ENCODE measurements at places on chromosomes 16 and 17.
A peak's percentile ranks its signal among the peaks of the same experiment; 100 is the strongest.

DNA sequence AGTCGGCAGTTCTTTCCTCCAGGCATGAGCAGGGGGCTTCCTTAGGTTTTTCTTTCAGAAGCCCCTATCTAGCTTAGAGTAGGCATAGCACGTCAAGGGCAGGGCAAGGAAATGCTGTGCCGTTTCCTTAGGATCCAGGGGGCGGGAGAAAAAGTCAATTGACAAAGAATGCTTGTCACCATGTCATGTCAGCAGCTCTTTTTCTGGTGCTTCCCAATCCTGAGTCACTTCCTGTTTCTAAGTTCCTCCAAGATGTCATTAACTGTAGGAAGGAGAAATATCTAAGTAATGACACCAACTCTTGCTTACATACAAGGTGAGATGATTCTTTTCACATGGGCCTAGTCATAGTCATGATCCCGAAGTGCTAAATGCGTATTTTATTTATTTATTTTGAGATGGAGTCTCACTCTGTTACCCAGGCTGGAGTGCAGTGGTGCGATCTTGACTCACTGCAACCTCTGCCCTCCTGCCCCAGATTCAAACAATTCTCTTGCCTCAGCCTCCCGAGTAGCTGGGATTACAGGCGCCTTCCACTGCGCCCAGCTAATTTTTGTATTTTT is 35.2 kb downstream of the GJC1 start:
- DNase-seq: peak; percentile 90

- DNase-seq: no peak
Measured at GRCh38 chr16:11156401-11156800, 99.6 kb downstream of the SOCS1 start.

DNA sequence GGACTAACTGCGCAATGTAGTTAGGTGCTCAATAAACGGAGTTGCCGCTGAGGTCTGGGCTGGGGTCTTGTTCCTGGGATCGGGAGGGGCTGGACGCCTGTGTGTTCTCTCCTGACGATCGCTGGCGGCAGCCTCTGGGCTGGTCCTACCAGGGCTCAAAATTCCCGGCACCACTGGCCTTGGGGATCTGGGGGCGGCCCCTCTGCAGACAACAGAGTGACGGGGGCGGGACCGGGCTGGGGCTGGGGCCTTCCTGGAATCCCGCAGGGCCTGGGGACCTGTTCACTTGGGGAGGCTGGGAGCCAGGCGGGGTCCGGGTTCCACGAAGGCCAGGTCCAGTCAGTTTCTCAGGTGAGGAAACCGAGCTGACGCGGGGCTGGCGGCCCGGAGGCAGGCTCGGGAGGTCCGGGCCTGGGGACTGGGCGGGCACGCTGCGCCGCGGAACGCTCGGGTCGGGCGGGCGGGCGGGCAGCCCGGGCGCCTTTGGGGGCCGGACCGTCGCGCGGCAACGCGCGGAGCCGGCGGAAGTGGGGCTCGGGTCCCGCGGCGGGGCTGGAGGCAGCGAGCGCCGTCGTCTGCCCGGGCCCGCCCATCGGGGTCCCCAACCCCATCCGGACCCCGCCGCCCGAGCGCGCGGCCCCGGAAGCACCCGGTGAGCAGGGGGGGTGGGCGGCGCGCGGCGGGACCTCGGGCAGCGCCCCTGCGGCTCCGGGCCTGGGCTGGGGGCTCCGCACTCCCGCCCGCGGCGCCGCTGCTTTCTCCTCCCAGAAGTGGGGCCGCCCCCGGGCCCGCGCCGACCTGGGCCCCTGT is at the start of gene PIGQ:
Gene PIGQ (plus strand): TSS at position 524 of the 810 bp plus-strand sequence. CDS start 4,107 bp downstream, outside the sequence.
- DNase-seq: peak; percentile 67

GRCh38 chr17:3966720-3967363 is 2.6 kb upstream of the ATP2A3 start:
- DNase-seq: no peak

DNA sequence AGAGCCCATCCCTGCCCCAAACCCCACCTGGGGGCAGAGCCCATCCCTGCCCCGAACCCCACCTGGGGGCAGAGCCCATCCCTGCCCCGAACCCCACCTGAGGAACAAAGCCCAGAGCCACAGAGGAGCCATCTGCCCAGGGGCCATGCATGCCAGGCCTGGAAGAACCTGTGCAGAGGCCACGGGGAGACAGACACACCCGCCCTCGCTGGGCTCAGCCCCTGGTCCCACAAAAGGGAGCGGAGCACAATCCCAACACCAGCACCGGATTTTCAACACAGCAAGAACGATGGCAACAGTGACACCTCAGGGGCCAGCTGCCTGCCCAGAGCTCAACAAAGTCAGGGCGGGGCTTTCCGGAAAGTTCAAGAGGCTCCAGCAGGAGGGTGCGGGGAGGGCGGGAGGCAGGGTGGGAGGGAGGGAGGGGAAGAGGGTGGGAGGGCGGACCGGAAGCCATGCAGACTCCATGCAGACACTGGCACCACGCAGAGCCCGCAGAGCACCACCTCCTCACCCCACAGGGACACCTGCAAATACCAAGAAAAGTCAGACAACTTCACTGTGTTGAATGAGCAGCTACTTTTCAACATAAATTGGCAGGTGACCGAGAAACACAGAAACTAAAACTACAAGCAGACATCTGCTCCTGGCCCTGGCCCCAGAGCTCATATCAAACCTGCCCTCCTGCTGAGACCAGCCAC is 27.9 kb upstream of the C16orf95 start:
- DNase-seq: peak; percentile 37

DNA sequence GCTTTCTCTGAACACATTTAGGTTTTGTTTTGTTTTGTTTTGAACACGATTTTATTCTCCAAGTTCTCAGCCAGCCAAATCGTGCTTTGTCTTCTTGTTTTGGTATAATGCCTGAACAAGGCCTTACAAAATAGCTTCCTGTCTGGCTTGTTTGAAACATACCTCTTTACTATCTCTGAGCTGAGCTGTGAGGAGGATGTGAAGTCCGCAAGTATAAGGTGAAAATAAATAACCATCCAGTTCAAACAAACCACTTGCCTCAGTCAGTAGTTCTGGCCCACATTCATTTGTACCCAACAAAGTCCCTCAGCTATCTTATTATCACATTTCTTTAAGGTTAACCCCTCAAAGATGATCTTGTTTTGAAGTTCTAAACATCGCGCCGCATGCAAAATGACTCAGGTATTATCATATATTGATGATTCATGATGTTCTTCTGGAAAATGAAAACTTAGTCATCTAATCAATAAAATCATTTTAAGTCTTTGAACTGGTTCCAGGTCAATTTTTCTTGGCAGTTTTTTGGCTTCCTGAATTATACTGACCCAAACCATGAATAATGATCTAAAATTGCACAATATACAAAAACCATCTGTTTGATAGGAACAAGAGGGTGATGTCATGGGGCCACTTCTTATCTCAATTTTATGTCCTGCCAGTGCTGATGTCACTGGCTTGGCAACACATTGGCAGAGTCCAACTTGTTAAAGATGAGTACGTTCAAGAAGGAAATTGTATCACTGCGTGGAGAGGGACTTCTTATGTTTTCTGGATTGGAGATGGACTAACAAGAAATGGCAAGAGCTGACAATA is 694.3 kb downstream of the KCNJ2 start:
- DNase-seq: no peak

DNA sequence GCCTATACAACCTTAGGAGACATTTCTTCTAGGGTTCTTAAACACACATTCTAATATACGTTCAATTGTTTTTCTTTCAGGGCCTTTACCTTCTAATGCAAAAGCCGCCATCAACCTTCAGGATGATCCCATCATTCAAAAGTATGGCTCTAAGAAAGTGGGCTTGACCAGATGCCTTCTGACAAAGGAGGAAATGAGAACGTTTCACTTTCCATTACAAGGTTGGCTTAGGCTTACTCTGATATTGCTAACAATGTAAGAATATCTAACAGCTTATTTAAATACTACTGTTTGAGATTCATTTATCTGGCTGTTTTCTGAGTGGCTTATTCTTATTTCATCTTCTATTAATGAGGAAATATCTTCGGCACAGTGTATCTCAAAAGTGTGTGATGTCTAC is 15.4 kb downstream of the REXO5 start:
- no peak for DNase-seq

DNA sequence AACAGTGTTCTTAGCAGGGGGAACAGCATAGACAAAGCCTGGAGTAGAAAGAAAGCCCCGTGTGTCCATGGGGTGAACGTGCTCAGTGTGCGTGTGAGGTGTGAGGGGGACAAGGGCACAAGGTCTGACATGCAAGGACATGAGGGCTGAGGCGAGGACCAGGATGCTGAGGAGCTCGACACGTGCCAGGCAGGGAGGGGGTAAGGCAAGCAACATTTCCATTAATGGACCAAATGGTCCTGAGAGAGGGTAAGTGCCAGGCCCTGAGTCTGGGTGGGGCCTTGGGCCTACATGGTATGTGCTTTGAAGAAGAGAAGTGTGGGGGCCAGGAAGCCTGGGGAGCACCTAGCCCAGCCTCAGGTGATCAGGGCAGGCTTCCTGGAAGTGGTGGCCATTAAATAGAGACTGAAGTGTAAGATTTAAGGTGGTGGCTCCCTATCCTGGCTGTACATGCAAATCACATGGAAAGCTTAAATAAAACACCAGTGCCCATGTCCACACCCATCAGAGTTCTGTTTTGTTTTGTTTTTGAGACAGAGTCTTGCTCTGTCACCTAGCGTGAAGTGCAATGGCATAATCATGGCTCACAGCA is 29.3 kb downstream of the ADCY7 start:
- no peak for DNase-seq

DNA sequence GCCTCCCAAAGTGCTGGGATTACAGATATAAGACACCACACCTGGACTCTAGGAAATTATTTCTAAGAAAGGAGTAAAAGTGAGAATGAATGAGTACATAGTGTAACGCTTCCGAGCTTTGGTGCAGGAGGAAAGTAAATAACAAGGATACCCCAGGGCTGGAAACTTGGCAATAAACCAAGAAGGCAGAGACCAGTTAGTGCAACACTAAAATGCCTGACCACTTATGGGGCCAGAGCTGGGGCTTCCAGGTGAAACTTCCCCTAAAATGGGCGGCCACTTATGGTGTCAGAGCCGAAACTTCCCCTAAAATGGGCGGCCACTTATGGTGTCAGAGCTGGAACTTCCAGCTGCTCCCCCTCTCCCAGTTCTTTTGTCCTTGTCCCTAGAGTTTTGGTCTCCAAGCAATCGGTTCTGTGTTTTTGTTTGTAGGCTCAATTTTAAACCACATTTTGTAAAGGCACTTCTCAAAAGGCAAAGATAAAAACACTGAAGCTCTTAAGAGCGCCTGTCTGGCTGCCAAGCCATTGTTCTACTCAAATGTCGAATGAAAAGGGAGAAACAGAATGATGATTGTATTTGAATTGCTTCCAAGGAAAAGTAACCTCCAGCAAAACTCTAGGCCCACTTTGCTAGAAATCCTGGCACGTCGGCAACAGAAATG is 63.9 kb downstream of the NXN start:
- DNase-seq: peak; percentile 52

GRCh38 chr17:38654411-38655398 is 20.1 kb downstream of the EPOP start:
- no peak for DNase-seq

DNA sequence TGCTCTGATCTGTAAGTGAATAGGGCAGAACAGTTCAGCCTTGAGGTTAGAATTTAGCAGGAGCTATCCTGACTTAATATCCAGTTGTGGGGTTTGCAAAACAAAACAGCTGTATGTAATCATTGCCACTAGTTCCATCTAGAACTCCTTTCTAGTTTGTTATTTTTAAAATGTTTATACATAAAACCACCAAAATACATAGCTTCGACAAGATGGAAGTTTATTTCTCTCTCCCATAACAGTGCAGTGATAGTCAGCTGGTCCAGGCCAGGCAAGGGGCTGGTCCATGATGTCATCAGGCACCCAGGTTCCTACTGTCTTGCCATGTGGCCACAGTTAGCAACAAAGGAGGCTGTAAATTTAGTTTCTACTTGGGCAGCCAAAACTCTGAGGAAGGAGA is 10.5 kb upstream of the PLK1 start:
- DNase-seq: no peak

- no peak for DNase-seq
Measured at GRCh38 chr16:4703906-4704305, 10.5 kb downstream of the NUDT16L1 start.

DNA sequence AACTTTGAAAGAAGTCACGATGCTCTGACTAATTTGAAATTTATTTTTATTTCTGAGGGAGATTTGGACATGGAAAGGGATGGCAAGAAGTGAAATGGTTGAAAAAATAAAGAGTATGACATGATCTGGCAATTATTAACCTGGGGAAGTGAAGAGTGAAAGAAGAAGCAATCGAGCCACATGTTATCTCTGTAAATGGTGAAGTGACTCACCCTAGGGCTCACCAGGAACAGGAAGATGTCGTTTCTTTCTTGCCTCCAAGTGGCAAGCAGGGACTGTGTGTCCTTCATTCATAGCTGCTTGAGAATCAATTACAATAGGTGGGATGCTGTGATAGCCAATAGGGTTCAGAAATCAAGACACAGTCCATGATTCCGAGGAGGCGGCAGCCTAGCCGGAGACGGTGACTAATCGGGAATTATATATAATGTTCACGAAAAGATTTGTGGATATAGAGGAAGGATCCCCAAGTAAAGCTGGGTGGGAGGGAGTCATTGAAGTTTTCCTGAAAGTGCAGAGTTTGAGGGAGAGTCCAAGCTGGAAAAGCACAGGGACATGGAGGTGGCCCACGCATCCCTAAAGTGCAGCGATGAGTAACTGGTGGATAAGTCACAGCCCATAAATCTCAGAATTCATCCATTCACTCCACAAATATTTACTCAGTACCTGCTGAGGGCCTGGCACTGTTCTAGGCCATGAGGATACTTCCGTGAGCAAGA is 18.2 kb upstream of the KRT20 start:
- peak; percentile 31 for DNase-seq

GRCh38 chr17:76938009-76938408 is 69.8 kb downstream of the MGAT5B start:
- no peak for DNase-seq

GRCh38 chr17:6134721-6135120 is 64.5 kb downstream of the WSCD1 start:
- DNase-seq: no peak

GRCh38 chr16:3804426-3805016 is 76.0 kb downstream of the CREBBP start:
- DNase-seq: no peak

- DNase-seq: peak; percentile 5
Measured at GRCh38 chr17:36485805-36486203, 677 bp upstream of the ZNHIT3 start.

GRCh38 chr17:75315541-75316243 is 26.5 kb upstream of the SLC25A19 start:
- no peak for DNase-seq
